ENCODE measurements at places on chromosomes 7 and 10.
A peak's percentile ranks its signal among the peaks of the same experiment; 100 is the strongest.

DNA sequence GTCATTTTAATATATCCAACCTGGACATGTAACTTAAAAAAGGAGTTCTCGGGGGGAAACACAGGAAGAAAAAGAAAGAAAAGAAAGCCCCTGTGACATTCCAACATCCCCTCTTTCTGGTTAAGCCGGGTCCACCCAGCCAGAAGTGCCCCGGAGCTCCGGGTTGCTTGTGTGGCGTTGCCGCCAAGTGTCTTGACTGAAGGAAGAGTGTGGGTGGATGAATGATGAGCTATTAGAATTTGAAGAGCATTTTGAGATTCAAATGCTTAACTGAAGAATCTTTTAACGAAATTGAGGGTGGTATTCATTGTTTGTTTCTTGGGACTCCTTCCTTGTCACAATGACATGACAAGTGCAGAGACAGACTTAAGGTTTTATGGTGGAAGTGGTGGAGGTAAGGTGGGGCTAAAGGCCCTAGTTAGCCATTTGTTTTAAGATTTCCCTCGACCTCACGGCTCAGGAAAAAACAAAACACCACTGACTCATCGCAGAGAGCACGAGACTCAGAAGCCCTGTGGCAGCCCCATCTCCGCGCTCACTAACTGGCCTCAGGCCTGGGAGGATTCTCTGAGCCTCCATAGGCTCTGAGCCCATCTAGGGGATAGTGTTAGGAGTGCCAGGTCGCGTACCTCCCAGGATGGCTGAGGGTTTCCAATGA is 1.8 kb upstream of the GLI3 start:
- DNase-seq = no peak

DNA sequence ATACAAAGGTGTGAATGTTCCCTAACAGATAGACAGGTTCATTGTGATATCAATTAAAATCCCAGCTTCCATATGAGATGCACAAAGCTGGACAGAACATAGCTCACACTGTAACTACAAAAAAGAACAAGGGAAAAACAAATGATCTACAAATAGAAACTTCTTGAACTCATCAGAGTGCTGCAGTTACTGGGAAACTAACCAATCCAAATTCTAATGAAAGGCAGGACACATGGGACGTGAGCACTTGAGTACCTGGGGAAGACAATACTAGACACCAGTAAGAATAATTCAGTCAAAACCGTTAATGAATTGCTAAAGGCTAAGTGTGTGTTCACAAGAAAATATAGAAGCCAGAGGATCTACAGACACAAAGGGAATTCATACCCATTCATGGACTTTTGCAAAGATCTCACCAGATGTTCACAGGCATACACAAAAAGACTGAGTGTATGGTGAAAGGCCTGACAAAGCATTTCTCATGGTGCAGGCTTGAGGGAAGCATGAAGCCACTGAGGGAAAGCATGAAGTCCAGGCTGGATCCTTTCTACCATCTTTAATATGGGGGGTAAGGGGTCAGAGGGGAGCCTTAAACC is 7.8 kb upstream of the GPR22 start:
- DNase-seq = no peak

DNA sequence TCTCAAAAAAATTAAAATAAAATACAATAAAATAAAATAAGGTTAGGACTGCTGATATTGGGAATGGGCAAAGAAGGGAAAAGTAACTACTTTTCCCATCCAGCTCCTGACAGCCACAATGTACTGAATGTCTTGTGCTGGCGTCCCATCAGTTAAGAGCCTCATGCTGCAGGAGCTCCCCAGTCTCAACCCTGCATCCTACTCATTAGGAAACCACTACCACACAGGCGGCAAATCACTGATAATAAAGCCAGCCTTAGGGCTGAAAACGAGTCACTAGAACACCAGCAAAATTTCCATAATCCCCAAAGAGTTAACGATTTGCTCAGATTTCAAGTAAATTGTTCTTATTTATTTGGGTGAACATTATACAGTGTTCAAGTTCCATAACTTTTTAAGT is 4.3 kb downstream of the YWHAG start:
- DNase-seq = no peak

DNA sequence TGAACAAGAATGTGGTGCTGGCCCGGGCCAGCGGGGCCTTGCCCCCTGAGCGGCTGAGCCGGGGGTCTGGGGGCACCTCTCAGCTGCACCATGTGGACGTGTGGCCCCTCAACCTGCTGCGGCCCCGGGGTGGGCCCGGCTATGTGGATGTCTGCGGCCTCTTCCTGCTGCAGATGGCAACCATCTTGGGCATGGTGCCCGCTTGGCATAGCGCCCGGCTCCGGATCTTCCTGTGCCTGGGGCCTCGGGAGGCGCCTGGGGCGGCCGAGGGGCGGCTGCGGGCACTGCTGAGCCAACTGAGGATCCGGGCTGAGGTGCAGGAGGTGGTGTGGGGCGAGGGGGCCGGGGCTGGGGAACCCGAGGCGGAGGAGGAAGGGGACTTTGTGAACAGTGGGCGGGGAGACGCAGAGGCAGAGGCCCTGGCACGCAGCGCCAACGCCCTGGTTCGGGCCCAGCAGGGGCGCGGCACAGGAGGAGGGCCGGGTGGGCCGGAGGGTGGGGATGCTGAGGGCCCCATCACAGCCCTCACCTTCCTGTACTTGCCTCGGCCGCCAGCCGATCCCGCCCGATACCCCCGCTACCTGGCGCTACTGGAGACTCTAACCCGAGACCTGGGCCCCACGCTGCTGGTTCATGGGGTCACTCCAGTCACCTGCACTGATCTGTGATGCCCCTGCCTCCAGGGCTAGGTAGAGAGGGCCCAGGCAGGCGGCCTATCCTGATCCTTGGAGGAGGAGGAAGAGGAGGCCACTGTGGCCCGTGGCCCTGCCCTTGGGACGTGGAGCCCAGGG is 1.1 kb upstream of the TRIP6 start:
- DNase-seq = peak; percentile 91

GRCh38 chr10:70510453-70510852 is 31.9 kb downstream of the PALD1 start:
- DNase-seq = no peak

DNA sequence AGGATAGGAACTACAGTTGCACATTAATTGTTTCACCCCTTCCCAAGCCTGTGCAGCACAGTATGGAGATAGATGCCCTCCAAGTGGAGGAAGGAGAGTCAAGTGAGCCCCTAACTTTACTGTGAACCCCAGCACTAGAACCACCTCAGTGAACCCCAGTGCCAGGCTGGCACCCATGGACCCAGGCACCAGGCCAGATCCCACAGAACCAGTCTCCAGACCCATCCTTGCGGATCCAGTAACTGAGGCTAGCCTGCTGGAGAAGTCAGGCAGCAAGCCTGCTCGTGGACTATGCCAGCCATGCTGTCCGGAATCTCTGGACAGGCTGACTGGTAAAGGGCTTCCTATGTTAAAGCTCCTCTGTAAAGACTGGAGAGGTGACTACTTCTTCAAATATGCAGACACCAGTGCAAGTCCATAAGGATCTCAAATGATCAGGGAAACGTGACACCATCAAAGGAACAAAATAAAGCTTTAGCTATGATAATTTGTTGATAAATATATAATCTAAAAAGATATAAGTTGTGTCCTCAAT is 27.7 kb downstream of the SHOC2 start:
- DNase-seq = no peak

DNA sequence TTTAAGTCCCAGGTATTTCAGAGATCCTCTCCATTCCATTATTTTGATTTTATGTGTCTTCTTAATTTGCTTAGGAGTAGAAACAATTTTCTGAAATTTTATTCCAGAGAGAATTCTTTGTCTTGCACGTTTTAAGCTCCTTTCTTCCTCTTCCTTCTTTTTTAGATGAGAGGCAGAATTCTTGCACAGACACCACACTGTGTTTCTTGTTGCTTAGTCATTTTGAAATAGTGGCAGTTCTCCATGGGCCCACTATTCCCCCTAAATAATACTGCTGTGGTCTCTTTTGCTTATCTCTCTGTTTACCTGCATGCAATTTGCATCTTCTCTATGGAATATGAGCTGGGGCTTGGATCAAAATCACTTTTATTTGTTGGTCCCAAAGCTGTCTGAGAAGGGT is 54.3 kb upstream of the WAC start:
- no peak for DNase-seq

GRCh38 chr10:49609006-49609282 is 1.2 kb upstream of the SLC18A3 start:
- no peak for DNase-seq

DNA sequence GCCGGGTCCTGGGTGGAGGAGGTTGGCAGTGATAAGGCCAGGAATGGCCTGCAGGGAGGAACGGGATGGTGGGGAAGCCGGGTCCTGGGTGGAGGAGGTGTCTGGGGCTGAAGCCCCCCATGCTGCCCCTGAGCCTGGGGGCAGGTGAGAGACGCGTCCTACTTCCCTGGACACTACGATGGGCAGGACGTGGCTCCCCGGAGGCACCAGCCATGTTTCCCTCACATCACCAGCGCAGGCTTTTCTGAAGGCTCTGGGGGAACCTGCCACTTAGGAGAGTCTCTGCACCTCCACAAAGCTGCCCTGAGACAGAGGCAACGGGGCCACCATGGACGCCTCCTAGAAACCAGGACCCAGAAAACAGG is 324.8 kb downstream of the DNAJB6 start:
- DNase-seq = no peak

GRCh38 chr10:44153918-44154670 is 230.8 kb downstream of the CXCL12 start:
- no peak for DNase-seq

- DNase-seq = no peak
Measured at GRCh38 chr10:49769692-49770091, 7.6 kb upstream of the OGDHL start.

DNA sequence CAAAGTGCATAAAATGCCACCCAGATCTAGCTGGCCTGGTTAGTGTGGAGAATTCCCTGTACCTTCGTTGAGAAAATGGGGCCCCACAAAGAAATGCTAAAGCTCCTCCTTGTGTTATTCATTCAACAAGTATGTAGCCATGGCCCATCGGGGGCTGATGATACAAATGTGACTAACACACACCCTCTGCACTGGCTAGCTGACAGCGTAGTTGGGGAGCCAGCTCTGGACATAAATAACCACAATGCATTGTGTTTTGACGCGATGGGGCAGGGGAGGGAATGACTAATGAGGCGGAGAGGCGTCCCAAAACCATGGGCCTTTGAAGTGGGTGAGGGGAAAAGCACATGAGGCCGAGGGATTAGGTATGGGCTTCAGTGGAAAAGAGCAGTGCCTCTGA is 28.2 kb upstream of the ASL start:
- no peak for DNase-seq

GRCh38 chr7:137403353-137403695 is 59.8 kb upstream of the PTN start:
- DNase-seq = no peak

DNA sequence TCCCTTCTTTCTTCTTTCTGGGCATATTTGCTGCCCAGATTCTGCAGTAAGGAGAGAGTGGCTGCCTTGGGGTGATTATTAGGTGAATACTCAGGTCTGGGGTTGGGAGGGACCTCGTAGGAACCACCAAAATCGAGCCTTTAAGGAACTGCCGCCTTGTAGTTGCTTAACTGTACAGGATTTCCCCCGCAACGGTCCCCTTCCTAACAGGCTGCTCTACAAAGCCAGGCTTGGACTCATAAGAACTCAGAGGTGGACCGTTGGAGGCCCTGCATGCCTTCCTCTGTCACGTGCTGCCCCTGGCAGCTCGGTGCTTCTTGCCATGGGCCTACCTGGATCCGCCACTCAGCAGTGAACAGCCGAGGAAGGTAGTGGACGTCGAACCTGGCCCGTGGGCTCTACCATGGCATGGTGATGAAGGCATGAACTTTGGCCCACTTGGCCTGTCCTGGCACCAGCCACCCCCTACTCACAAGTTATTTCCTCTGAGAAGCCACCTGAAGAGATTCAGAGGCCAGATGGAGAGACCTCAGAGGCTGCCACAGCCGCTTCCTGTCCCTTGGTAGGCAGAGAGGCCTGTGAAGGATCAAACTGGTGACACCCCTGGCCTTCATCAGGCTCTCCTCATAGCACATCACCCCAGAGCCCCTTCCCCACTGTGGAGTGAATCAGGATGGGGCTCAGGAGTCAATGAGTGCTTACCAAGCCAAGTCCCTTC is 54.6 kb downstream of the NOD1 start:
- DNase-seq = no peak

DNA sequence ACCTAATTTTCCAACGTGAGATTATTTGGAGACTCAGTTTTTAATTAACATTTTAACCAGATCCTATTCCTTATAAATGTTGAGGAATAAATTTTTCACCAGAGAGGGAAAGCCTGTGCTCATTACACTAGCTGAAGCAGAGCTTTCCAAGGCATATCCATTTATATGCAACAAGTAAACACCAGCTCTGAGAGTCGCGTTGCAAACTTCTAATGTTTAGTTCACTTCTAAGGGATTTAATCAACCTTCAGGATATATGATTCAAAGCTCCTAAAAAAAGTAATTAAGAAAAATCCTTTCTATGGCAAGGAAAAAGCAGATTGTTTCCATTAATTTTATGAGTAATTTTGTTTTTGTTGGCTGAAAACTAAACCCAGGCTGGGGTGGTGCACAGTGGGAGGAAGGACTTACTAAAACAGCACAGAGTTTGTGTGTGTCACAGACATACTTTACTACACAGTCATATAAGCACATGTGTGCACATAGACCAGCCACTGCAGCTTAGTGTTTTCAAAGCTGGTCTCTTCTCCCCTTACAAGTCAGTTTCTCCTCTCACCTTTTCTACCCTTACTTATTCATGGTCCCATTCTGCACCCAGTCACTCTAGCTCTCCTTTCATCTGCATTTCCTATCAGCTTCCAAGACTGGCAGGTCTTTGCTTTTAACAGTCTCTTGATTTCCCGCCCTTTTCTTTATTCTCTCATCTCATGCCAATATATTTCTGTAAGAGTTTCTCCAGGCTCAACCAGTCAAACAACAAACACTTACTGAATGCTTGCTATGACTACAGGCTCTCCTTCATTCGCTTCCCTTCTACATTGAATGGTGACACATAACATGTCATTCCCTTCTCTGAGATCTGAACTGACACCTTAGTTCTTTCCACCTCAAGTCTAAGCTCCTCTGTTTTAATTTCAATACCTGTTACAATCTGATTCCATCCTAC is 81.1 kb upstream of the FZD1 start:
- DNase-seq = no peak

DNA sequence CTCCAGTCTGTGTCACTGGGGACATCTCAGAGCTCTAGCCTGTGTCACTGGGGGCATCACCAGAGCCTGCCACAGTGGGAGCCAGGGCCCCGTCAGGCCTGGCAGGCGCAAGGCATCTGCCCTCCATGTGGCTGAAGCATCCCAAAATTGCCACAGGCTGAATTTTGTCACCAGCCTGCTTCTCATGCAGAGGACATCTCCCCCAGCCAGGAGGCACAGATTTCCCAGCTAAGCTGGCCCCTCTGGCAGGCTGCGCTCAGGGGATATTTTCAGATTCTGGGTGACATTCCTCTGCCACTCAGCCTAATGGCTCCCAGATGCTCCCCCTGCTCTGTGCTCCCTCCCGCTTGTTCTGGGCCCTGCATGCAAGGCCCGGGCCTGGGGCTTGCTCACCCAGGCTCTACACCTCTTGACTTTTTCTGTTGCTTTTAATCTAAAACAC is 64.6 kb downstream of the COL13A1 start:
- no peak for DNase-seq

- DNase-seq = no peak
Measured at GRCh38 chr10:72085166-72085565, 3.2 kb downstream of the SPOCK2 start.

Measured in head of caudate nucleus (tissue), 42 donors.